ENCODE measurements at places on chromosomes 7 and 10. TPM values are rescaled to one million over a fixed set of nuclear protein-coding genes. Genes with fewer than 3 reads are reported as not detected.

The GDF2 gene
- total RNA-seq = not detected

The ZNF655 gene
- total RNA-seq = 31.5 TPM

The GPR146 gene
- not detected for total RNA-seq

The KIF20B gene
- total RNA-seq = 23.6 TPM

The ACTA2 gene
- 42.4 TPM for total RNA-seq

The LIPK gene
- not detected for total RNA-seq

The ELN gene
- 0.12 TPM for total RNA-seq

The SGMS1 gene
- 40.2 TPM for total RNA-seq

The AGR2 gene
- total RNA-seq = 11.9 TPM

The GAD2 gene
- total RNA-seq = not detected

The PLEKHS1 gene
- total RNA-seq = not detected

The CCNJ gene
- total RNA-seq = 10.8 TPM

The PUS7 gene
- 30.2 TPM for total RNA-seq

The HGF gene
- total RNA-seq = not detected

The SMKR1 gene
- total RNA-seq = not detected

The HOXA9 gene
- 104 TPM for total RNA-seq

All from epithelial cell of proximal tubule (primary cell).